Tibial nerve (tissue), 4 donors: ENCODE measurements at places on chromosomes 7 and 10. TPM values are rescaled to one million over a fixed set of nuclear protein-coding genes. Genes with fewer than 3 reads are reported as not detected.

GRCh38 chr7:117616694-117617093, 136.9 kb downstream of the CFTR start:
- DNase-seq: no peak

GRCh38 chr7:142571581-142571980, 177.7 kb upstream of the PRSS1 start:
- no peak for DNase-seq

DNA sequence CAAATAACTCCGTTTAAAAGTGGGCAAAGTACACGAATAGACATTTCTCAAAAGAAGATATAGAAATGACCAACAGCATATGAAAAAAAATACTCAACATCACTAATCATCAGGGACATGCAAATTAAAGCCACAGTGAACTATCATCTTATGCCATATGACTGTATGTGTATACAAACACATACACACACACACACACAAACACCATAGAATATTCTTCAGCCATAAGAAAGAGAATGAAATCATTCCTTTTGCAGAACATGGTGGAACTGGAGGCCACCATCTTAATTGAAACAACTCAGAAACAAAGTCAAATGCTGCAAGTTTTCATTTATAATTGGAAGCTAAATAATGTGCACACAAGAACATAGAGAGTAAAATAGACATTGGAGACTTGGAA, 1019.4 kb downstream of the KCNMA1 start:
- no peak for DNase-seq

DNA sequence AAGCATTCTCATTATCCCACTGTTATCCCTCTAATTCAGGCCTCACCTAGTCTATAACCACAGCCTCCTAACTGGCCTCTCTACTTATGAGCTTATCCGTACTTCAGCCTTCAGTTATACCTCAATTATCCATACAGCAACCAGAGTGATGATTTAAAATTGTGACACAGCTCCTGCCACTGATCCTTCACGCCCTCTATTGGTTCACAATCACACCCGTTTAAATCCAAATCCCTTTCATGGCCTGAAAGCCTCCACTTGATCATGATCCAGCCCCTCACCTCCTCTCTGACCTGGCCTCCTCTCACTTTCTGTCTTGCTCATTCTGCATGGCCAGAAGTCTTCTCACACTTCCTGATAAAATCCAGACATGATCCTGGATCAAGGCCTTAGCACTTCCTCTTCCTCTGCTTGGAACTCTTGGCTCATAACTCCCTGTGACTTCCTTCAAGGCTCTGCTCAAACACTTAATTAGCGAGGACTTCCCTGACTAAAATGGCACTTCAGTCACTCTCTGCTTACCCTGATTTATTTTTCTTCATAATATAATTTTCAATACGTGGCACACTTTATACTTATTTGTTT, 19.0 kb upstream of the TMEM26 start:
- no peak for DNase-seq

GRCh38 chr10:7667262-7668141, 736 bp upstream of the ITIH5 start:
- no peak for DNase-seq

- no peak for DNase-seq
These were observed 57.1 kb downstream of the LSMEM1 start for GRCh38 chr7:112537822-112538387.

DNA sequence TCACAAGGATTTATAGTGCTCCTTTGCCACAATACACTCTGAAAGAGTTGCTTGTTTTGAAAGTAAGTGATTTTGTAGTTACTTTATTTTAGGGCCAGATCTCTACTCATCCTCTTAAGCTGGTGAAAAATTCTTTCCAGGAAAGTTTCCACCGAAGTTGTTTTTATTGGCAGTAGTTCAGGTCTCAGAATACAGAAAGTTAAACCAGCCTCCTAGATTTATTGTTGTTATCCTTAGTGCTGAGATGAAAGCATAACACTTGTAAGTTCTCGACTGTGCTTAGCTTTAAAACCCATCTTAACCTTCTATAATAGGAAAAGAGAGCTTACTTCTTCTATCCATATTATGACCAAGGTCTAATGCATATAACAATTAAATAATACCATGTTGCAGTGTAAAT, 5.5 kb downstream of the AP3M1 start:
- DNase-seq: peak; percentile 27

DNA sequence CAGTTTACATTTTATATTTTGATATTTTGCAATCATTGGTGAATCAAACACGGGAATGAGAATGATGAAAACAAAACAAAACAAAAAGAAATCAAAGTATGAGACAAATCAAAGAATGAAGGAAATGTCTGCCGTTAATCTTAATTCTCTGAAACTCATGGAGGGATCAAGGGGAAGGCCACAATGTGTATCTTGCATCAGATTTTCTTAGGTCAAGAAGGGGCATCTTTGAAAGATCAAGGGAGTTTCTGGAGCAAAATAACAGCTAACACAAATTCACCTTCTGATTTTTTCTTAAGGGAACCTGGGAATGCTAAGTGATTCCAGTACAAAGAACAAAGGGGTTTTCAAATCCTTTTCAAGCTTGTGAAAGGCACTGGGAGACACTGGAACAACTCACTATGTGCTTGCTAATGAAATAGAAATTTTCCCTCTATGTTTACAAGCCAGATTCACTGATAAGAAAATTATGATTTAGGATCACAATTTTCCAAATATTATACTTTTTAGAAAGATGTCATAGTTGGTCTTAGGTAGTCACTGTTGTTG, 322.3 kb upstream of the AOAH start:
- no peak for DNase-seq

The WDR86 gene
- total RNA-seq: 139 TPM

The ASZ1 gene
- not detected for total RNA-seq

The HMX2 gene
- total RNA-seq: not detected

The STEAP2 gene
- 21.2 TPM for total RNA-seq

The ADRA2A gene
- total RNA-seq: 8.5 TPM
